Naive thymus-derived CD8-positive, alpha-beta T cell (primary cell): ENCODE measurements at places on chromosomes 6 and 20.

- no peak for DNase-seq
These were observed 11.4 kb downstream of the TEAD3 start for GRCh38 chr6:35485402-35485877.

DNA sequence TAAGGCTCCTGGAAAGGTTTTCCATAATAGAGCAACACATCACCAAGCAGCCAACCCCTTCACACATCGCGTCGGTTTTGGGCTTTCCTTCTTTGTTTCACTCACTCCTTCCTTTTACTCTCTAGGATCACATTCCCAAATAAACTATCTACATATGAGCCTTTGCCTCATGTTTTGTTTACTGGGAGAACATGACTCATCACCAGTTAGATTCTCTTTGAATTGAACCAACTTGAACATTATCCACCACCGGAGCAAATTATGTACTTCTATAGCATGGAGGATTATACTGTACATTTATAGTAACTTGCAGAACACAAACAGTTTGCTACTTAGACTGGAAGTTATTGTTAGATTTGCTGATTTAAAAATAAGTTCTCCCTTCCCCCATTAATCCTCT lies 41.0 kb downstream of the SAMD5 start:
- no peak for DNase-seq

DNA sequence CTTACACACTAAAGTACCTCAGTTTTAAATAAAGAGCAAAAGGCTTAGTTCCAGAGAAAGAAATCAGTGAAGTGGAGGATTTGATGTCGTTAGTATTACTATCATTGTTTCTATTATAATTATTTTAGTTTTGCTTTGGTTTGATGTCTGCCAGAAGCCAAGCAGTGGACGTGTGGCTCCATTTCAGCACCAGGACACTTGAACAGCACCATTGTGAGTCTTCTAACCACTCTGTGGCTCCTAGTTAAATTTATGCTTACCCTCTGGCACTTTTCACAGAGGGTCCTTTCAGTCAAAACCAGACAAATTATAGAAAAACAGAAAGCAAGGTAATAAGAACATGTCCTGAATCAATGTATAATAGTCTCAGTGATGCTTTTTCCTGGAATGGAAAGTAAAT lies 3.4 kb downstream of the COL9A1 start:
- no peak for DNase-seq

GRCh38 chr6:160523223-160523622 lies 140.9 kb downstream of the LPA start:
- no peak for DNase-seq

DNA sequence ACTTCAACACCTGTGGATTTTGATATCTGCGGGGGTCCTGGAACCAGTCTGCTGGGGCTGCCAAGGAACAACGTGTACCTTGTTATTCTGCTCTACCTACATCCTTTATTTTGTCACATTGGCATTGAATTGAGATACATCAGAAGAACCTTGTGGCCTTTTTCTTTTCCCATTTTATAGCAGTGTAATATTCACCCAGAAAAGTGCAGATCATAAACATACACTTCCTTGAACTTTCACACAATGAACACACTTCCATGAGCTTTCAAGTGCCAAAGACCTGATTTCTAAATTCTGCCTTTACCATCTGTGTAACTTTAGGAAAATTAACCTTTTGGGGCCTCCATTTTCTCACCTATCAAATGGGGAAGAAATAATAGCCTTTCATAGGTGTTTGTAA lies 29.9 kb upstream of the RREB1 start:
- no peak for DNase-seq

GRCh38 chr20:38859070-38859690 lies 53.7 kb downstream of the PPP1R16B start:
- DNase-seq: no peak

DNA sequence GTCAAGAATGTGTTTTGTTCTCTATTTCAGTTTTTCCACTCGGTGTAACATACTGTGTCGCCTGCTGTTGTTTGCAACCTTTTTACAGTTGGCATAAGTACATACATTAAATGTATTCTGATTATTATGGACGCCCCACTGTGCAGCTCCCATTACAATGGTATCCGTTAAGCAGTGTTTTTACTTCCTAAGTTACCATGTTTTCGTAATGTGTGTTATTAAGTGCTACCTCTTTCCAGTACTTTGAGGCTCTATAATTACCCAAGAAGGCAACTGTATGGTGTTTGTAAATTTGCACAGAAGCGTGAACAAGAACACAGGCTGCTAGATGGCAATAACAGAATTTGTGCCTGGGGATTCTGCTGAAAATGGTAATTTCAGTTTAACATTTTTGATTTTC lies 568.0 kb upstream of the MARCKS start:
- no peak for DNase-seq
